ENCODE measurements at places on chromosomes 2 and 18. TPM values are rescaled to one million over a fixed set of nuclear protein-coding genes. Genes with fewer than 3 reads are reported as not detected.

DRC1 gene
- total RNA-seq, result 0.18 TPM

GRCh38 chr2:187689372-187689771 is 135.1 kb upstream of the TFPI start:
- no peaks in the 10 kb centered on the region for H3K27me3 ChIP-seq
- H3K27ac ChIP-seq, result no peak overlapping the region
- H3K4me1 ChIP-seq, result no peaks in the 10 kb centered on the region
- no peak overlapping the region for H3K4me3 ChIP-seq

GRCh38 chr2:1707771-1708418 is 36.4 kb downstream of the PXDN start:
- H3K27ac ChIP-seq, result peak overlapping the region; percentile 57
- no peaks in the 10 kb centered on the region for H3K27me3 ChIP-seq
- peaks cover 29% of the 10 kb centered on the region for H3K4me1 ChIP-seq
- no peak for DNase-seq
- no peaks in the 10 kb centered on the region for H3K36me3 ChIP-seq

EGR4 gene
- total RNA-seq, result 0.36 TPM

DNA sequence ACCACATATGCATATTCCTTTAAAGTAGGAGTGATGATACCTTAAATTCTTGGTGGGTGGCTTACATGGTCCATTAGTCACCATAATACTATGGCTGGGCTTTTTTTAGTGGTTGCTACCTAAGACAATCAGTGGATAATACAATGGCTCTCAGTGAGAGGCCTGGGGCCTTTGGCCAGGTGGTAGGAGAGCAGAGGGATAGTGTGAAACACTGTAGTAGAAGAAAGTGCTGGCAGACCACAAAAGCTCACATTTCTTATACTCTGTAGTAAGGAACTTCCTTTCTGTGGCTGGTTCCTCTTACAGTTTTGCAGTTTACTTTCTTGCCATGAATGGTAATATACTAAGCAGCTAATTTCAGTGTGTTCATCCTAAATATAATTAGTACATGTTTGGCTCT is 583.5 kb downstream of the XIRP2 start:
- peaks cover under 1% of the 10 kb centered on the region for H3K4me1 ChIP-seq
- no peaks in the 10 kb centered on the region for H3K27me3 ChIP-seq

MC2R gene
- not detected for total RNA-seq

All from mesothelial cell of epicardium (in vitro differentiated cells).